ENCODE measurements at places on chromosomes 16 and 17.

DNA sequence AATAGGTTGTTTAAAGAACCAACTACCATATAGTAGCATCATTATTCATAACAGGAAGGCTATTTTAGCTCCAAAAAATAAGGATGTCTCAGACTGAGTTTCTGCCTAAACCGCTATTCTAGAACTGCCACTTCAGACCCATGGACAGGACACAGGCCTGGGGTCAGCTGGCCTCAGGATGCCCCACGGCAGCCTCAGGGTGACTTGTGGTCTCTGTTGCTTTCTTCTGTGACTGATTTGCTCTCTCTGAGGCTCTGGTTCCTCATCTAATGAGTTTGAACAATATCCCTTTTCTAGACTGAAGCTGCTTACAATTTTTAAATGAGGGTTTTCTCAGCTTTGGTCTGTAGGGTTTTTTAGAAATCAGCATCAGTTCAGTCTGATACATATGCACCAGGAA is 31.8 kb upstream of the IRF8 start:
- DNase-seq = no peak

DNA sequence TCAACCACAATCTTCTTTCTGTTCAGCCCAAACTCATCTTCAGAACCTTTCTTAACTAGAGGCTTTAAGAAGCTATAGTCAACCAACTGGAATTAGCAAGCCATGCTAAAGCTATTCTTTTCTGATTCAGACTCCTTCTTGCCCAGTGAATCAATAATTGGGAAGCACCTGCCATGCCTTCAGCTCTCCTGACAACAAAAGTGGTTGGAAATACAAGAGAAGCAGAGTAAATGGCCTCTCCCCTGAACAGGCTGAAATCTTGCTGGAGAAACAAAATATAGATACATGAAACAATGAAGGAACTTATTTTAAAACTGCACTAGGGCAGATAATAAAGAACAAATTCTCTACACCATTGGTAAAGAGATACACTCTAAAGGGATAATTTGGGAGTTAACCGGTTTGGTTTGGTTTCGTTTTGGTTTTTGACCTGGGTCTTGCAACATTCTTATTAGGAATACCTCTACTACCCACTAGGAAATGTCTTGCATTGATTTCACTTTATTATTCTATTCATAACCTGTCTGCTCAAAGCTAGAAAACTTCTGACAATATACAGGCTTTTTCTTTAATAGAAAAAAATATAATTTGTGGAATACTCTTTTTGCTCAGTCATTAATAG is 173.6 kb upstream of the DYNLRB2 start:
- DNase-seq = no peak

- no peak for DNase-seq
Observed at GRCh38 chr17:29093090-29093871, 50.3 kb downstream of the PIPOX start.

GRCh38 chr17:8222380-8222629 is 11.9 kb upstream of the AURKB start:
- DNase-seq = no peak

- no peak for DNase-seq
Observed at GRCh38 chr16:67651847-67652246, 6.9 kb downstream of the CARMIL2 start.

DNA sequence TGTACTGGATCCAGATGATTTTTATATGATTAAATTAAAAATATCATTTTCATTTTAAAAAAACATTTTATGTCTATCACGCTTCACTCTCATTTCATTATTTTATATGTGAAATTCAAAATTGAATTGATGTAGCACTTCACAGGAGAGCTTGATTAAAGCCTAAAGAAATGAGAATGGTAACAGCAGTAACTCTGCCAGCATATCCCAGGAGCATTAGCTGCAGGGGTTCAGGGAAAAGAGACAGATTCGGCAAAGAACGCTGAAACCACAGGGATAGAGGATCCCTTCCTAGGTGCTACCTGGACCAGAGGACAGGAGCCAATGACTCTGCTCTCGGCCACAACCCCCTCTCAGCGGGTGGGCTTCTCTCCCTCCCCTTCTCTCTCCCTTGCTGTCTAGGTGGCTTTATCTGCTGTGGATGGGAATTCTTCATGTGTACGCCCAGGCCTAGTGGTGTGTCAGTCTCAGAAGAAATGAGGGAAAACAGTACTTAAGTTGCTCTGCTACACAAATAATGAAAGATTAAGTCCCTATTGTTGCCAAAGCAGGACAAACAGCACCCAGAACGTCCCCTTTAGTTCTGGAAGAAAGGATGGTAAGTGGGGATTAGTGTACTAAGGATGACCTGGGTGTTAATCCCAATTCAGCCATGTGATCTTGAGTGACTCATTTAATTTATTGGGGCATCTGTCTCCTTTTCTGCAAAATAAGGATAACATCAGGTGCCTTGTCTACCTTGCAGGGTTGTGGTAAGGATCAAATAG is 123.3 kb downstream of the CDK5R1 start:
- no peak for DNase-seq

DNA sequence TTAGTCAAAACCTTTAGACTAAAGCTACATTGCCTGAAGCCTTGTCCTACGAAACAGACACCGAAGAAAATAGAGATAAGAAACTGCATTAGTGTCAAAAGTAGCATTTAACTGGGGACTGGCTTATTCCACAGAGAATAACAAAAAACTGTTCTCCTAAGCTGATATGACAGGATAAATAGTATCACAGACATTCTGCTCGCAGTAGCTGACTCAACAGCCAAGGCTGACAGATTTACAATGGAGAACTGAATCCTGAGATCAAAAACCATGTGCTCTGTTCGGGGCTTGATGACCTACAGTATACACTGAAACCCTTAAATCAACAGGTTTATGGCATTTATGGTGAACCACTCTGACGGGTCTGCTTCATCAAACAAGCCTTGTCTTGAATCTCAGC is 25.5 kb downstream of the ADAMTS18 start:
- DNase-seq = no peak

- no peak for DNase-seq
Observed at GRCh38 chr17:2090804-2091534, 36.1 kb downstream of the HIC1 start.

GRCh38 chr16:78443542-78444364 is 344.3 kb downstream of the WWOX start:
- DNase-seq = no peak

DNA sequence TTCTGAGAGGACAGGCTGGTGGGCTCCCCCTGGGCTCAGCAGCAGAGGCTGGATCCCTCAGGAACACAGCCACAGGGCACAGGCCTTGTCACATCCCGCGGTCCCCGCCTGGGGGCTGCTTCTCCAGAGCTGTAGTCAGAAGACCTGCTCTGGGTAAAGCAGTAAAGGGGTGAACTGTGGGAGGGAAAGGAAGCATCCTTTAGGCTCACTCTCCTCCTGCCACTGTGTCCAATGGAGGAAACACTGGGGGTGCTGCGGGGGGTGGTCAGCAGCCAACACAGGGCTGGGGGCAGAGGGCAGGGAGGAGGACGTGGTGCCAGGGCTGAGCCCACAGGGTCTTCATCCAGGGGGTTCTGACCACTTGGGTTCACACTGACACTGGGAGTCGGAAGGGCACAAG is 5.0 kb upstream of the SLC38A8 start:
- no peak for DNase-seq

- peak; percentile 94 for DNase-seq
Observed at GRCh38 chr17:43393944-43394482, 4.8 kb upstream of the ARL4D start.

DNA sequence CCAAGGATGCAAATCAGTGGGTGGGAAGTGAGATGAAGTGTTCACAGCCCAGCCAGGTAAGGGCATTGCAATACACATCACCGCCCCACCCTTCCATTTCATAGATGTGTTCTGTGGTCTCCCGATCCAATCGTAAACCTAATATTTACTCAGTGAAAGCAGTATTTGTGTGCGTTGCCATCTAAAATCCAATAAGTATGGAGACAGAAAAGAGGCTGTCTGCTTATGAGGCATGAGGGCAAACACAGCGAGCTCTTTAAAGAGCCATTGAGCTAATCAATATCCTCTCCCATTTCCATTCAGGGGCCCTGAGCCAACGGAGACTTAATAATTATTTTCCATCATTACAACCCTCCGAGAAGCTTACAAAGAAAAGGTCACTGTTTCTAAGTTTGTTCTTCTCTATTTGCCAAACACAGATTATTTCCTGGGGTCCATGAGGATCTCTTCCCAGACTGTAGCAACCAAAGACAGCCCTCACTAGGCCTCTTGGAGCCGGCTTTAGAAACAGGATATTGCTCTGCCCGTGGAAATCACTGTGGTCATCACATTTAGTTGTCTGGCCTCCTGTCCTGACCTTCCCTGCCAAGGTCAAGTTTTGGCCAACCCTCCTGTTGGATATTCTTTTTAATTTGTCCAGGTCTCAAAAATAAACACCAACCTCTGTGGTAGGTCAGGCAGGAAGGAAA is 120.1 kb downstream of the SLC39A11 start:
- no peak for DNase-seq

DNA sequence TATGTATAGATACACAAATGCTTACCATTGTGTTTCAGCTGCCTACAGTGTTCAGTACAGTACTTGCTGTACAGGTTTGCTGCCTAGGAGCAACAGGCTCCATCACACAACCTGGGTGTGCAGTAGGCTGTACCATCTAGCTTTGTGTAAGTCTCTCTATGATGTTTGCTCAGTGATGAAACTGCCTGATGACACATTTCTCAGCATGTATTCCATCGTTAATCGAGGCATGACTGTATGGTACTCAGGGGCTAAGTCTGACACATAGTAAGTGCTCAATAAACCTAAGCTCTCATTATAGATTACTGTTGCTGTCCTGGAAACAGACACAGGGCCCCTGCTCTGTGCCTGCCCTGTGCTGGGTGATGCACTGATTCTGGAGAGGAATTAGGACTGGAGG is 18.1 kb downstream of the KCNJ12 start:
- no peak for DNase-seq

DNA sequence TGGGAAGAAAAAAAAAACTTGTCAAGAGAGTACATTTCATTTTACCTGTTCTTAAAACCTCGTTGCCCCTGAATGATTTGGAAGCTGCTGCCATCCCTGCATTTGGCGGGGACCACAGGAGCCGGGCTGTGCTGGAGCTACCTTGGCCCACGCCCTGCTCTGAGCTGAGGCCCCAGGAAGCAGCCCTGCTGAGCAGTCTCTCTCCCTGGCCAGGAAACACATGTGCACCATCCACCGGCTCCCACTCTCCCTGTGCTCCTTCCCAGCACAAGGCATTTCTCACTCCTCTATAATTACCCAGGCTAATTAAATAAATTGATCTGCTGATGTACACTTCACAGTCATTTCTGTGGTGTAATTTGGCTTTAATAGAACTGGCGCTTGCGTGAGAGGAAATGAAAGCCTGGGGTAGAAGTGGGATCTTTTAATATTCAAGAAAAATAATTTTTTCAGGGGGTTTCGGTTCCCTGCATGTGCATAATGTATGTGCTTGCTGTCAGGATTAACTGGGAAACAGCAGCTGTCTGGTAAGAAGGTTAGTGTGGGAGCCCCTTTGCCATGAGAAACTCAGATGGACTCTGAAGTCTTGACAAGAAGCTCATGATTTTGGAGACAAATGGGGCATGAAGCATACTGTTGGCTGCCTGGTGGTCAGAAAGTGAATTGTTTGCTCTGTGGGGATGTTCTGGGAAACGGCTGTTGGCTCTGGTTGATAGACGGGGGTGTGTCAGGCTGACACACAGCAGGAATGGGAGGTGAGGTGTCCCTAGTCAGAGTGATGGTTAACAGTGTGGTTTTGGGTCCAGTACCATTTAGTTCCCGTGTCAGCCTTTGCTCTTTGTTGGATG is 252.3 kb upstream of the EEF2KMT start:
- no peak for DNase-seq

- no peak for DNase-seq
Observed at GRCh38 chr16:88014954-88015805, 63.9 kb downstream of the BANP start.

DNA sequence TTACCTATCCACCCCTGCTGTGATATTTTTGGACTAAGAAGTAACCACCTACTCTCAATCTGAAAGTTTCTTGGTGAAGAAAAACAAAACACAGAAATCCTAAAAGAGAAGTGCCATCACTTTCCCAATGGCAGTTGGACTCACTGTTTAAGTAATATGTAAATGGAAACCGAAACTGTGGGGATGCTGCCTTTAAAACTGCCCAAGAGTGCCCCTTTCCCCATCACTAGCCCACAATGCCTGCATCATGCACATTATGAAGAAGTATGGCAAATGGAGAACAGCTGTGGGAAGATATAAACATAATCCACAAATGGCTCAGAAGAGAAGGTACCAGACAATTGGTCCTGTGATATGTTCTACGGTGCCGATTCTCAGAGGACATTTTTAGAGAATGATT is 33.5 kb upstream of the SLC6A2 start:
- no peak for DNase-seq

- no peak for DNase-seq
Observed at GRCh38 chr16:17232487-17232886, 238.3 kb downstream of the XYLT1 start.

- no peak for DNase-seq
Observed at GRCh38 chr16:67249178-67250044, 632 bp downstream of the SLC9A5 start.

GRCh38 chr17:42632949-42633444 is 23.5 kb downstream of the TUBG1 start:
- no peak for DNase-seq

DNA sequence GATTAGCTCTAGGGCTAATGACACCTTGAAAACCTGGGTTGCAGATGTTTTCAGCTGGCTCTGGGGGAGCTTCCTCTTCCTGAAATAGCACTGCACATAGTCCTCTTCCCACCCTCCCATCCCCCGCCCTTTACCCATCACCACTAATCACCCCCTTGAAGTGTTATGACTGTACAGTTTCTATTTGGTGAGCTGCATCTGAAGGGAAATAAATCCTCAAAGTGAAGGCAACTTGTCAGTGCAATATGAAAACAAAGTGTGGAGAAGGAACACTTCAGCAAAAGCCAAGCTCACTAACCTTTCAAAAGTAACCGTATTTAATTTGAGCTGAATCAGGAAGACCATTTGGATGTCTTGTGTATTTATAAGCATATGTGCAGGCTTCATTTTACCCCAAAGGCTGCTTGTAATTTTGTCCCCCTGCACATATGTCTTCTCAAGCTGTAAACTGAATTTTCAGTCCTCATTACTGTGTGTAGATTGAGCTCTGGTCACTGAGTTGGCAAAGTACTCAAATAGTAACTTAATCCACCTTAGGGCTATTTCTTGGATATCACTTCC is 44.1 kb upstream of the CA10 start:
- no peak for DNase-seq

- no peak for DNase-seq
Observed at GRCh38 chr17:59366040-59366757, 34.7 kb downstream of the YPEL2 start.

DNA sequence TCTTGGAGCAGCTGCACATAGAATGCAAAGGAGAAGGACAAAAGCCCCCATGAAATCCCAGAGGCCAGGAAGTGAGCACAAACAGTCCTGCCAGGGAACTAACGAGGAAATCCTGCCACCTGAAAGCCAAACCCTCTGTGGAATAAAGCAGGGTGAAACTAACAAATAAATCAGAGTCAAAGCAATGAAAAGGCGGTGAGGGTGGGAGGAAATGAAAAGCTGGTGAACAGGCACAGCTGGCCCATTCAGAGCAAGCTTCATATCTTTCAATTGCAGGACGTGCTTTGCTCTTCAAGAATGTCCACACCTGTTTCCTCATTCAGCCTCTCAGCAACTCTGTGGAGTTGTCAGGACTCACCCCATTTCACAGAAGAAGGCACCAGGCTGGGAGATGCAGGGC is 108.1 kb downstream of the ABCC12 start:
- no peak for DNase-seq

GRCh38 chr17:42243493-42243982 is 32.7 kb downstream of the STAT5B start:
- no peak for DNase-seq

Measured in activated naive CD4-positive, alpha-beta T cell treated with anti-CD3 and anti-CD28 coated beads, Interleukin-2, amount 10 ng/mL, durations not matched to agents 7 days and 5 days (primary cell).